Brain pericyte (primary cell): ENCODE measurements at places on chromosomes 4 and X.

- DNase-seq: no peak
Measured at GRCh38 chrX:153592966-153593688, 5.8 kb downstream of the CCNQ start.

DNA sequence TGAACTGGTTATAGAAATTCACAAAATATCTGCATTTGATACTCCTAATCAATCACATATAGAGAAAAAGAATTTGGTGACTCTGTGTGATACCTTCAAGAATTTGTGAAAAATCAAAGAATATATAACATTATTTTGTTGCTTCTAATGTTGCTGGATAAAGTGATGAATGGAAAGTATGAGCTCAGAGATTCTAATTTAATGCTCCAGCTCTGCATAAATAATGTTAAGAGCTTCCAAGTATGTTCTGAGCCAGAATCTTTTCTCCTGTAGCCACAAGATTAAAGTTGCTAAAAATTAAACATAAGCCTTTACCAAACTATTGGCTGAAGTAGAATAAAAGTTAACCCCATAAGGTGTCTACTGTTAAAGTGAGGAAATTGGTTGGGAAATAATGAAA lies 294.7 kb upstream of the CT83 start:
- DNase-seq: no peak

DNA sequence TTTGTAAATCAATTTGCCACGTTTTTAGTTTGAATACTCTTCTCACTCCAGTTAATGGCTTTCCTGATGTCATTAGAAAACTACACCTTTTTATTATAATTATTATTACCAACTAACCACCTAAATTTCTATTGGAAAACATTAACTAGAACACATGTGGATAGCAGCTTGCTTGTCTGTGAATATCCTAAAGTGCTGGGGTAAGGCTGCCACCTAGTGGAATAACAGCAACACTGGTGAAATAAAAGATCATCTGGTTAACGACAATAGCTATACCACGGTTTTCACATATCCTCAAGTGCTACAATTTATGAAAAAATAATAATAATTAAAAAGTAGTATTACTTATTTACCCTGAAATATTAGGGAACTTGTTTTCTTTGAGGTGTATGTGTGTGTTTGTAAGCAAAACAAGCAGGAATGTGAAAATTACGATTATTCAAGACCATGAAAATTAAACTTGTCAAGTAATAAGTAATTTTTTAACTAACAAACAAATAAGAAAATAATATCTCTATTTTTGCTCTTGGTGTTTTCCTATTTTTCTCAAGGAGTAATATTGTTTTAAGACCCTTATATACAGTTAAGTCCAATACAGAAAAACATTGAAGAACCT lies 130.1 kb upstream of the TECRL start:
- DNase-seq: peak; percentile 2

- DNase-seq: no peak
Measured at GRCh38 chr4:84258905-84259830, 239.9 kb downstream of the NKX6-1 start.

DNA sequence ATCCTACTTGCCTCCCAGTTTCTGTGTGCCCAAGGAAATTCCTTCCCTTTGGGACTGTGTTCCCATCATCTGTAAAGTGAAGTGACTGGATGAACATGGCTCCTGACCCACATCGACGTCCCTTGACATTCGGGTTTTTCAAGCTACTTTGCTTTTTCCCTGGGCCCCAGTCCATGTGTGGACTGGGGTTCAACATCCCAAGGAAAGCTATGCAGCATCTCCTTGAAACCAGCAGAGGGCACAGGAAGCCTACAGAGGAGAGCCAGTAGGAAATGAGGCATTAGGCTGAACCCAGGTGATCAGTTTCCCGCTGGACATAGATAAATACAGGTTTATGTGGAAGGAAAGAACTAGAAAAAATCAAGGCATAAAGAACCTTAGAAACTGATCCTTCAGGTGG lies 145.1 kb upstream of the ARHGEF9 start:
- DNase-seq: no peak
